Hippocampal formation (tissue), 2 donors: ENCODE measurements at places on chromosomes 12 and 14.

DNA sequence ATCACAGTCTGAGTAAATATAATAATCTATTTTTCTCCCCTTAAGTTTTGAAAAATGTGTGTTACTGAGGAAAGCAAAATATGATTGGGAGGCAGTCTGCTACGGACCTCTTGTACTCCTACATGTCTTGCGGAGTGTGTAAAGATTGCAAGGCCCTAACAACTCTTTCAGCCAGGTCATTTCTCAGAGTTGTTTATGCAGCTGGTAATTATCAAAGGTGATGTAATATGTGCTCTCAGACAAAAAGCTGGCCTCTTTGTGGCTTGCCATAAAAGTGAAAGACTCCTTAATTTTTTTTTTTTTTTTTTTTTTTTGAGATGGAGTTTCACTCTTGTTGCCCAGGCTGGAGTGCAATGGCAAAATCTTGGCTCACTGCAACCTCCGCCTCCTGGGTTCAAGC is 40.5 kb upstream of the MON2 start:
- no peak for DNase-seq

GRCh38 chr14:73613419-73613963 is 1.2 kb downstream of the ACOT6 start:
- no peak for DNase-seq

DNA sequence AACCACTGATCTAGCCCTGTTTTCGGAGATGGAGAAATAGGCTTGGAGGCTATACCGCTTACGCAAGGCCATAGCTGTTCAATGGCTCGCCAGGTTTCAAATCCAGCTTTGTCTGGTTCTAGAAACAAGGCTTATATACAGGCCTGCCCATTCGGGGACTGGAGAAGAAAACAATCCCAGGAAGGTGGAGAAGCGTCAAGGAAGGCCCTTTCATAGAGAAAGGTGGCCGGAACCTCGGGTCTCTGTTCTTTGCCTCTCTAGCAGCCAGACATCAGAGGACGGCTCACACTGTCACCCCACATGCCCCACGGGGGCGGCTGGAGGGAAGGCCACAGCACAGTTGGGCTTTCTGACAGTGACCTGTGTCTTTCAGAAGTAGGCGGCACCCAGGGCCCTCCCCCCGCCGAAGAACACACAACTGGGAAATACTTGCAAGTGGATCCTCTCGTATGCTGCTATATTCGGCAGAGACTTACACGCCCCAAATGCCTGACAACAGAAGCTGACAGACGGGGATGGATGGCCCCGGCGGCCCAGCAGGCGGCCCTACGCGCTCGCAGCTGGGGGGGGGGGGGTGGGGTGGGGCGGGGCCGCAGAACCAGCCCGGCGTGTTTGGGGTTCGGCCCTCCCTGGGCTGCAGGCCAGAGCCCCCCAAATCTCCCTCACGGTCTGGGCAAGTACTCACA is 4.5 kb upstream of the SETD1B start:
- DNase-seq, result peak; percentile 65

GRCh38 chr14:57884175-57884574 is 18.3 kb upstream of the SLC35F4 start:
- DNase-seq, result no peak

GRCh38 chr12:4172999-4173398 is 100.6 kb upstream of the CCND2 start:
- DNase-seq, result no peak

DNA sequence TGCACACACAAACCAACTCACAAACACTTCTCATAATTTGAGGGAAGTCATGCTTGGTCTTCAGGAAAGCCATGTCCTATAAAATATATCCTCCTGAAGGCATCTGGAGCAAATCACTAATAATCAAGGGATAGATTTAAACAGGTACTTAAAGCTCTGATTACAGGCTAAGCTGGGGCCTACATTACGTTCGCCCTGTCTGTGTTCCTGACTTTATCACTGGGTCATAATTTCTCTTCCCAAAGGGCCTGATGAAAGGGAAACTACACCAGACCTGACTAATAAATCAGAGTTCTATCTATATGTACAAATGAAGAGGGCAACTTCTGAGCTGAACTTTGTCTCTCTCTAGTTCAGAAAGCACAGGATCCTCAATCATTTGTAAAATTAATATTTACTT is 43.9 kb upstream of the RASSF8 start:
- DNase-seq, result no peak

GRCh38 chr14:33163109-33163508 is 224.4 kb downstream of the NPAS3 start:
- no peak for DNase-seq

GRCh38 chr12:14272956-14273912 is 92.2 kb upstream of the ATF7IP start:
- no peak for DNase-seq

GRCh38 chr14:33968722-33969121 is 17.8 kb upstream of the EGLN3 start:
- no peak for DNase-seq

GRCh38 chr12:26982866-26983265 is 31.3 kb downstream of the TM7SF3 start:
- no peak for DNase-seq

- DNase-seq, result no peak
Measured at GRCh38 chr12:81114226-81114625, 36.3 kb downstream of the ACSS3 start.

- DNase-seq, result no peak
Measured at GRCh38 chr14:78637489-78637888, 467.3 kb downstream of the NRXN3 start.

GRCh38 chr12:3328081-3328480 is 162.9 kb upstream of the PRMT8 start:
- DNase-seq, result no peak

DNA sequence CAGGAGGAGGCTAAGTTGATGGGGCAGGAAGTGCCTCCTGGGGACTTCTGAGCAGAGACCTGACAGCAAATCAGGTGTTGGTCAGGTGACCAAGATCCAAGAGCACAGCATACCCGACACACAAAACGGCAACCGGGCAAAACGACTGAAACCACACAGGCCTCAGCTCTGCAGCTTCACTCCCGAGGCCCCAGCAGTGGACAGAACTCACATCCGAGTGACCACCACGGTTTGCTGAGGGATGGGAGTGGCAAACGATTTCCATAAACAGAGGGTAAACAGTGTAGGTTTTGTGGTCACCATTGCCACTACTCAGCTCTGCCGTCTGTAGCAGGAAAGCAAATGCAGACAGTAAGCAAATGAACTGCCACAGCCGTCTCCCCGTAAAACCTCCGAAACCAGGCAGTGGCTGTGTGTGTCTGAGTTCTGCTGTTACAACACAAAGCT is 14.4 kb downstream of the CHFR start:
- no peak for DNase-seq

GRCh38 chr14:101834800-101835547 is 73.5 kb downstream of the PPP2R5C start:
- DNase-seq, result no peak

GRCh38 chr12:72006766-72007165 is 68.1 kb downstream of the TPH2 start:
- DNase-seq, result no peak

DNA sequence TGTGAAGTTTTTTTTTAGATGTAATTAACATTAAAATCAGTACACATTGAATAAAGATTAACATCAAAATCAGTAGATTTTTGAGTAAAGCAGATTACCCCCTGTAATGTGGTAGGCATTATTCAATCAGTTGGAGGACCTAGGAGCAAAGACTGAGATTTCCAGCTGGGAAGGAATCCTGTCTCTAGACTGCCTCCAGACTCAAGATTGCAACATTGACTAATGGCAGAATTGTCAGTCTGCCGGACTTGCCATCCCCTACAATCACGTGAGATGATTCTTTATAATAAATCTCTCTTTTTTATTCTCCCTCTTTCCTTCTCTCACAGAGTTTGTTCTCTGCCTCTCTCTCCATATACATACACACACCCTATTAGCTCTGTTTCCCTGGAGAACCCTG is 51.4 kb upstream of the SLC6A15 start:
- no peak for DNase-seq
